Activated T-helper 1 cell treated with Interleukin-2 at 50 U/mL for 16 hours (primary cell): ENCODE measurements at places on chromosomes 16 and 17.

- no peak for DNase-seq
Measured at GRCh38 chr16:5024632-5025031, 9.1 kb downstream of the NAGPA start.

- DNase-seq, result no peak
Measured at GRCh38 chr16:17069681-17070080, 401.1 kb downstream of the XYLT1 start.

- no peak for DNase-seq
Measured at GRCh38 chr17:18235743-18236256, 10.4 kb downstream of the LLGL1 start.

GRCh38 chr16:76583466-76583865, 306.3 kb downstream of the CNTNAP4 start:
- DNase-seq, result no peak

DNA sequence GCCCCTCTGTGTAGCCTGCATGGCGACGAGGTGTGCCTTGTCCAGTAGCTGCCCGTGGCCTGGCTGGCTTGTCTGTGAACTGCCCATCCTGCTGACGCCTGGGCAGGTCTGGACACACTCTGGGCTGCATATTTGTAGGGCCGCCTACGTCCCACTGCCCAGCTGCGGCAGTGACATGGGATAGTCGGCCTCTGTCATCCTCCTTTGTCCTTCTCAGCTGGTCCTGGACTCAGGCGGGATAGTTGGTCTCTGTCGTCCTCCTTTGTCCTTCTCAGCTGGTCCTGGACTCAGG, 14.5 kb downstream of the CARD14 start:
- no peak for DNase-seq
